NCI-H446 (cell line): ENCODE measurements at places on chromosomes 16 and 17.
A peak's percentile ranks its signal among the peaks of the same experiment; 100 is the strongest.

GRCh38 chr17:49901460-49902331 is 53.8 kb upstream of the TAC4 start:
- DNase-seq, result no peak

DNA sequence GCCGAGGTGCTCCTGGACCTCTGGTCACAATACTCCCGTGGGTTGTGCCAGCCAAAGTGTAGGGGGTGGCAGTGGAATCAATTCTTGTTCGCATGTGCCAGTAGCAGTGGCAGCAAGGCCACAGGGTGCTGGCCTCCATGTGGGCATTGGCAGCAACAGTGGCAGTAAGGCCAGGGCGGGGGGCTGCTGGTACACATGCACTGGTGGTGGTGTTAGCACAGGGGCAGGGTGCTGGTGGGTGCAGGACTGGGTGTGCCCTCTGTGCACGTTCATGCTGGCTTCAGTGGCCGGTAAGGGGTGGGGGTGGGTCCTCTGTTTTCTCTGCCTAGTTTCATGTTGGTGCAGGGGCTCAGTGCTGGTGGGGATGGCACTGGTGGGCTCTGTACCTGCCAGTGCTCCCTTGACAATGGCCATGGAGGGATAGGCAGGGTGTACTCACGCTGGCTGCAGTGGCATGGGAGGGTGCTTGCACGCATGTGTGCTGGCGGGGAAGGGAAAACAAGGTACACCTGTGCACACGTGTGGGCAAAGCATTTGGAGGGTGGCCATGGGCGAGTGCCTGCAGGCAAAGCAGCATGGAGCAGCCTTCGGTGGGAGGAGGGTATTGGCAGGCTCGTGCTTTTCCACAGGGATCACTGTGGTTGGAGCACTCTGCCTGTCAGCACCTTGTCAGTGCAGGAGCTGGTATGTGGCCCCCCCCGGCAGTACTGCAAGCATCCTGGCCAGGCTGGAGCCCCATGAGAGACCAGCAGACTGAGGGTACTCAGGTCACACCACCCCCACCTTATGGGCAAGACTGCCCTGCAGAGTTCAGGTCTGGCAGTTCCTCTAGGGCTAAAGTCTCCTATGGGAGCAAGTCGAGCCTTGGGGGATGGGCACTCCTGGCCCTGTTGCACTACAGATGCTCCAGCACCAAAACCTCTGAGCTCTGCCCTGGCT is 35.8 kb downstream of the NF1 start:
- DNase-seq, result no peak

DNA sequence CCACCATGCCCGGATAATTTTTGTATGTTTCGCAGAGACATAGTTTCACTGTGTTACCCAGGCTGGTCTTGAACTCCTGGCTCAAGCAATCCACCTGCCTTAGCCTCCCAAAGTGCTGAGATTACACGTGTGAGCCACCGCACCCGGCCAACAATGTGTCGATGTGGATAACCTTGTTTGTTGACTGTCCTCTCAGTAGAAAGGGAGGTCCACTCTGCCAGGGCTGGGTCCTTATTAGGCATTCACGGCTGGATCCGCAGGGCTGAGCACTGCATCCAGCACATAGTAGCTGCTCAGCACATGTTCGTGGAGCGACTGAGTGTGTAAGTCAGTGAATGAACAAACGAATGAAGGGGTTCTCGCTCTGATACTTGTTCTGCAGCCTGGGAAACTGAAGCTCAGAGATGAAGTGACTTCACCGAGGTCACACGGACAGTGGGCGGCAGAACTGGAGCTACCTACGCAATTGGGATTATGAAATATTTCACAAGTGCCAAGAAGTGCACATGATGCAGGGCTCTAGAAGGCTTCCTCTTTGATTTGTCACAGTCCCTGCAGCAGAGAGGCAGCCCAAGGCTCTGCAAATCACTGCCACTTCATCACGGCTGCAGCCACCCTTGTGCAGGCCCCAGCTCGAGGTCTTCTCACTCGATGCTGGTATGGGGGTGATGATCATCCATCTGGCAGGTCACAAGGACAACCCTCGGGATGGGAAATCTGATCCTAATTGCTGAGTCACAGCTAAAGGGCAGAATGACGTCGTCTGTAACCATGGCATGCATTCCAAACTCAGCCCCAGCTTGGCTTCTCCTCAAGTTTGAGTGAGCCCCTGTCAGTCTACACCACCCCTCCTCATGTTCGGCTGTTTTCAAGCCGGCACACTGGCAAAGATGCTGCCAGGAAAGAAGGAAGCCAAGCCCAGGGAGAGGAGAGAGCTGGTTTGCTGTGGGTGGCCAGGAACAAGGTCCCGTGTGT is 28.0 kb upstream of the SNN start:
- peak; percentile 90 for DNase-seq

- DNase-seq, result peak; percentile 3
Measured at GRCh38 chr16:86072328-86073102, 173.6 kb downstream of the IRF8 start.

DNA sequence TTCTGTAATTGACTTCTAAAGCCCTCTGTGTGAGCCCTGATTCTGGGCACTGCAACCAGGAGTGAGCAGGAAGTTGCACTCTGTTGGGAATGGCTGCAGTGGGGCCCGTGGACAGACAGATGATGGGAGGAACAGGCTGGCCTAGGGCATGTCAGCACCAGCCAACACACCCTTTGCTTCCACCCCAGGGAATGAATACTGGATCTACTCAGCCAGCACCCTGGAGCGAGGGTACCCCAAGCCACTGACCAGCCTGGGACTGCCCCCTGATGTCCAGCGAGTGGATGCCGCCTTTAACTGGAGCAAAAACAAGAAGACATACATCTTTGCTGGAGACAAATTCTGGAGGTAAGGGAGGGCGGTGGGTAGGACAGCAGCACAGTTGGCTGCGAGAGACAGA is 10.8 kb upstream of the LPCAT2 start:
- DNase-seq, result no peak

GRCh38 chr17:19386051-19386929 is 700 bp downstream of the MFAP4 start:
- no peak for DNase-seq

DNA sequence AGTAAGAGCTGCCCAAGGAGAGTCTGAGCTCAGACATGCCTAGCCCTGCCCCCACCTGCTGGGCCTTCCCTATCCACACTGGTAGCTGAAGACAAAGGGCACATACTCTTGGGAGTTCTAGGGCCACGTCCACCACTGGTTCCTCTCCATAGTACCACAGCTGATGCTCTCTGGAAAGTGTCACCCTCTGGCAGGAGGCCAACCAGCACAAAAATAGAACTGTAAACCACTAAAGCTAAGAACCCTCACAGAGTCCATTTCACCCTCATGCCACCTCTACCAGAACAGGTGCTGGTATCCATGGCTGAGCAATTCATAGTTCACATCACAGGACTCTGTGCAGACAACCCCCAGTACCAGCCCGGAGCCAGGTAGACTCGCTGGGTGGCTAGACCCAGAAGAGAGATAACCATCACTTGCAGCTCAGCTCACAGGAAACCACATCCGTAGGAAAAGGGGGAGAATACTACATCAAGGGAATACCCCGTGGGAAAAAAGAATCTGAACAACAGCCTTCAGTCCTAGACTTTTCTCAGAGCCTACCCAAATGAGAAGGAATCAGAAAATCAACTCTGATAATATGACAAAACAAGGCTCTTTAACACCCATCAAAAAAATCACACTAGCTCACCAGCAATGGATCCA is 115.3 kb downstream of the CEP112 start:
- DNase-seq, result no peak
